ENCODE measurements at places on chromosomes 11 and 22.

DNA sequence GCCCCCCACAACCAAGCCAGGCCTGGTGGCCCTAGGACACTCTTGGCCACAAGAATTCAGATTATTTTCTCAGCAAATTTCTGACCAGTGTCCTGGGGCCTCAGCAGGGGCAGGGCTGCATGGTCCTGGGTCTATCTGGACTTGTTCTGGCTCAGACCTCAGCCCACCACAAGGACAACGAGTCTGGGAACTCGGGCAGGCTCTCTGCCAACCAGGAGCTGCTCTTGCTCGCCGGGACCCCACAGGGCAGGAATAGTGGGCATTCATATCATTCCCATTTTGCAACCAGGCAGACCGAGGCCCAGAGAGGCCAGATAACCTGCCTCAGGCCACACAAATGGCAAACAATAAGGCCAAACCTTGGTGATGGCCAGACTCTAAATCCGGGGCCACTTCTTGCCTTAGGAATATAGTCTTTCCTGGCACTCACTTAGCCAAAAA lies 75.4 kb upstream of the WNT7B start:
- no peak for DNase-seq

DNA sequence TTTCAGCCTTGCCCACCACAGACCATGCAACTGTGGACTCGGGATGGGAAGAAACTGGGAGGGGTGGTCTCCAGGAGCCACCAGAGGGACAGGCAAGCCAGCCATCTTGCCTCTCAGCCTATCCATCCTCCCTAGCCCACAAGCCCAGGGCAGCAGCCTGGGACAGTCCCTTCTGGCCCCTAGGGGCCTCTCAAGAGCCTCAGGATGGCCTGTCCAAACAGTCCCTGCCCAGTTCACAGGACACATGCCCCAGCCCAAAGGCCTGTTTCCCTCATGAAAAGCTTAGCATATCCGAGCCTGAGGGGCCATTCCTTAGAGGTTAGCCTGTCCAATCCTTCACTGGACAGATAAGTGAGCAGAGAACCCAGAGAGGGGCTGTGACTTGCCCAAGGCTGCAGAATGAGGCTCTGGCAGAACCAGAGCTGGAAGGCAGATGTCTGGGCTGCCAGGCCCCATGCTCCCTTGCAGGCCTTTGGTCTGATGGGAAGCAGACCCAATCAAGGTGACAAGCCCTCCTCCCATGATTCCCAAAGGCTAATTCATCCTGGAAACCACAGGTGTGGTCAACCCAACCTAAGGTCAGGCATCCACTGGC lies 28.2 kb downstream of the LRRC10B start:
- no peak for DNase-seq

DNA sequence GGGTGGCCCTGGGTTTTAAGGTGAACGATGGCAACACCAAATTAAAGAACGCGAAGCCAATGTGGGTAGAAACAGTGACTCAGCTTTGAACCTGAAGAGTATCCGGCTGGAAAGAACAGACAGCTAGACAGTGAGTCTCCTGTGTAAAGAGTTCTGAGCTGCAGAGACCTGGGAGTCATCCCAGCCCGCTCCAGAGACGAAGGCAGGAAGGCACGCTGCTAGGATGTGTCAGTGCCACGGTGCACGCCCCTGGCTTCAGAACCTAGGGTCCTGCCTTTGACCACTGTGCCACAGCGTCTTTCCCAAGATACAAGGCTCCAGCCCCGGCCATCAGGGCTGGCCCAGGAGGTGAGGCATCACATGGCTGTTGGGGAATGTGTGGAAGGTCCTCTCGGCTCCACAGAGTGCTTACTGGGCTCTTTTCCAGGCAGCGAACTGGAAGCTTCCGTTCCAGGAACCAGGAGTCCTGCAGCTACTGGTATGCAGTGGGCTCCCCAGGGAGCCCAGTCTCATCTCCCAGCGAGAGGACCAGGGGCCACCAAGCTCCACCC lies 29.9 kb downstream of the LRFN4 start:
- DNase-seq: no peak

GRCh38 chr11:107017104-107017432 lies 1.2 kb downstream of the GUCY1A2 start:
- no peak for DNase-seq

DNA sequence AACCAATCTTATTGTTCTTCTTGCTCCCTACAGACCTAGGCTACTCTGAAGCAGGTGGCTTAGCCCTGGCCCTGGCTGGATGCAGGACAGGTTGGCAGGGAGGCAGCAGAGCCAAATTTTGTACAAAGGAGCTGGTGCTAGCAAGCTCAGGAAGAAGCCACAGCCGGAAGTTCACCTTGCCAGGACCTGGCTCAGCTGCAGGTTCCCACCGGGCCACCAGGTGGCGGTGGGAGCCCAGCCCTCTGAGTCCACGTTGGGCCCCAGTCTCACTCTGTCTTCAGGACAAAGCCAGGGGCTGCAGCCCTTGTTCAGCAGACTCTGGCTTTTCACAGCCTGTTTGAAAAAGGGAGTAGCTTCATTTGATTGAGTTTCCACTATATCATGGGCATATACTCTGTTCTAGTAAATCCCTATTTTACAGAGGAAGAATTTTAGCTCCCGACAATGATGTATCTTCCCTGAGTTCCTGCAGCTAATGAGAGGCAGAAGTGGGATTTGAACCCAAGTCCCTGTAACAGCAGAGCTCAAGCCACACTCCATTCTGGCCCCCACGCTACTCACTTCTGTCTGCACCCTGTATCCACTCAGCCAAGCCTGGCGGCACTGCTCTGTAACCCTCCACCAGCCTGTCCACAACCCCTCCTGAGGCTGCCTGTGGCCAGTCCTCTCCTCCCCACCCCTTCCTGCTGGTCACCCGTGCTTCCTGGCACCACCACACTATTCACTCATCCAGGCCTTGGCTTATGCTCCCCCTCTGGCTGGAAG lies 3.3 kb downstream of the TKFC start:
- peak; percentile 88 for DNase-seq

DNA sequence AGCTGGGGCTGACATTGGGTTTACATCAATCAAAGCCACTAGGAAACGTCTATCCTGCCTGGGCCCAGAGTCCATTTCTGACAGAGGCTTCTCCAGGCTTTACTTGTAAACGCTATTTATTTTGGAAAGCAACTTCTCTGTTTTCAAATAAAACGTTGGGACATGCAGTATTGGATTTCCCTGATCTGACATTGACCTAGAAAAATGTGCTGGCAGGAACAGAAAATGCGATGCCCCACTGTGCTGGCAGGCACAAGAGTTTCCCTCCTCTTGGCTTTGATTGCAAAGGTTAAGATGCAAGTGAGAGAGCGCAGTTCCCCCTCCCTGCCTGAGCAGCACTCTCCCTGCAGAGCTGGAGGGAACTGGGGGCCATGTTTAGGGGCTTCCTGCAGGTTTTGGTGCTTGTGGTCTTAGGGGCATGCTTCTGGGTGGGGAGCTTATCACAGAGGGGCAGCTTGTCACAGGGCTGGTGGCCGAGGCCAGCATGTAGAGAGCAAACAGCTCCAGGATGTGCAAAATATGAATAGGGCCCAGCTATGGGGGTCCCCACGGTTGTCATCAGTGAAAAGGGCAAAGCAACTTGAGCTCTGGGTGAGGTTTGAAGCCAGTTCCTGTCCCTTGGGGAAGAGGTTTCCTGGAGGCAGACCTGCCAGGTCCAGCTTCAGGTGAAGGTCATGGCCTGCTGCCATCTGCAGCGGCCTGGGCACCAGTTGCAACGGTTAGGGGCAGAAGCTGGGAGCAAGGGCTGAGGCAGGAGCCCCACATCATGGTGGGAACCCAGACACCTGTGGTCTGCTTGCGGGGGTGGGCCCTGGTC lies 42.3 kb upstream of the DKK3 start:
- DNase-seq: no peak

DNA sequence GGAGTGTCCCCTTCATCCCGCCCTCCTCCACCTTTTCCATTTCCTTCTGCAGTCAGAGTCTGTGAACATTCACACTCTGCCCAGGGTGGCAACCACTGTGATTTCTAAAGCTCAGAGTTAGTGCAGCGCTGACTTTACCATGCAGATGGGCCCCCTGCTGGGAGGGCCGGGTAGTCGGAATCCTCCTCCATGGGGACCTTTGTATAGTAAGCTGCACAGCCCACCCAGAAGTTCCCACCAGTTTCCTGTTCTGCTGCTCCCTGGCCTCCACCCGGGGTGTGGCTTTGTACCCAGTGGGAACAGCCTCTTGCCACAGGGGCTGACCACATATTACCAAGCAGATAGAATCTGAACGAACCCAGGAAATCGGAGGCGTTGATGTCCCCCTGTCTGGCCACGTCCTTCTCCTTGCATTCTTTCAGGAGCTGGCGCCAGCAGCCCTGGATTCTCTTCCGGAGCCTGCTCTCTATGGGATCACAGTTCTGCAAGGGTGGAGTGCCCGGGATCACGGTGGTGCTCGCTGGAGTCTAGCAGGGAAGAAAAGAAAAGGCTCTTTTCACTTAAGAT lies 125.3 kb downstream of the MPPED1 start:
- DNase-seq: no peak

GRCh38 chr11:133339495-133340140 lies 192.7 kb downstream of the OPCML start:
- DNase-seq: no peak

DNA sequence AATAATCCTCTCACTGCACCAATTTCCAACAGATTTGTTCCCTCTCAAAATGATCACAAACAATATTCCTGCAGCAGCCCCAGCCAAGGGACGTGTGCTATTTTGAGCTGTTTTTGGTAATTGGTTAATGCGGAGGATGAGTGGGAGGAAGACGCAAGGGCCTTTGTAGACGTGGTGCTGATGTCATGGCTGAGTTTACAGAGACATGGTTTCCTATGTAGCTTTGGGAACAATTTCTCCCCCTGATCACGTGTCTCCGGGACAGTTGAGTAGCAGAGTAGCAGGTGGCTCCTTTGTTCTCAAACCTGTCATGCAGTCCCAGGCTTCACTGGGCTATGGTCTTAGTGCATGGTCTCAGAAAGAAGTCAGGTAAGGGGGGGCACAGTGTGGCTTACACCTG lies 183.2 kb upstream of the NECTIN1 start:
- DNase-seq: no peak

DNA sequence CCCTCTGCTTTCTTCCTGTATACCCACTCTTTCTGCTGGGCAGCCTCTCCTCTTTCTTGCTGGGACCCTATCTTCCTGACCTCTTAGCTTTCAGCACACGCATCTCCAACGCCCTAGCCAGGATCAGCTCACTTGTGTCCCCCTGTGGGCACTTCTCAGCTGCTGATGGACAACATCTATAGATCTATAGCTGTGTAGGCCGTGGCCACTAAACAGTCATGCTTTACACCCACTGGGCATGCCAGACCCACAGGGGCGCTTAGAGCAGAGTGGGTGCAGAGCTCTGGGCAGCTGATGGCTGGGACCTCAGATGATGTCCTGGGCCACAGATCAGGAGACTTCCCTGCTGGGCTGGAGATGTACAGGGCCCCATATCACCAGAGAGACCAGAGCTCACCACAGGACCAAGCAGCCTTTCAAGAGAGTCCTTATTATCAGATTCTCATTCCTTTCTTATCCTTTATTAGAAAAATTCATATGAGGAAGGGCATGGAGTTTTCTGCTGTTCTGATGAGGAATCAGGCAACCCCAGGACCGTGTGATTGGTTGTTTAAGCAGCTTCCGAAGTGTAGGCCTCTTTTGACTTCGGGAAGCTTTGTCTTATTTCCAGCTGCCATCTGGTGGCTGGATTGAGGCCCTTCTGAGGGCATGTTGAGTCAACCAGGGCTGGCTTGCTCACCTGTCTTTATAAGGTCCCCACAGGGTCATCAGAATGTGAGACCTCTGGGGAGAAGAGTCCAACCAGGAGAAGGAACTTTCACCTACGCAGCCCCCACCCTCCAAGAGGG lies 60.5 kb downstream of the OSBP2 start:
- DNase-seq: peak; percentile 18

DNA sequence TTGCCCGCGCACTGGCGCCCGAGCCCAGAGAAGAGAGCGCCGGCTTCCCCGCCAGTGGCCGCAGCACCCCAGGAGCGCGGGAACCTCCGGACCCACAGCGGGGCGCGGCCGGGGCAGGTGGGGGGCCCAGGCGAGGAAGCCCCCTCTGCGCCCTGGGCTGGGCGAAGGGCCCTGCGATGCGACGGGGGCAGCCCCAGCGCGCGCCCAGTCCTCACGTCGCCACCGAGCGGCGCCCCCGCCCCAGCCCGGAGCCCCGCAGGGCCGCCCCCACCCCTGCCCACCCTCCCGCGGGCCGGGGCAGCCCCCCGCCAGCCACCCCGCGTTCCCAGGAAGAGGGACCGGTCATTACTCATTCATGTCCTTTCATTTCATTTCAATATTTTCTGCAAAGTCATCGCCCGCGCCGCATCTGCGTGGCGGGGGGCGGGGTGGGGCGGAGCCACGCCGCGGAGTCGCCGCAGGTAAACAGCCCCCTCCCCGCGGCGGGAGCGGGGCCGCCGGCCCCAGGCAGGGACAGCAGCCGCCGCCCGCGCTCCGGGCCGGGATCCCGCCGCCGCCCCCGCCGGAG lies 673 bp upstream of the PANX2 start:
- no peak for DNase-seq

- no peak for DNase-seq
Measured at GRCh38 chr22:44363013-44363979, 50.5 kb upstream of the SHISAL1 start.

GRCh38 chr11:46117842-46118241 lies 3.4 kb downstream of the PHF21A start:
- no peak for DNase-seq

DNA sequence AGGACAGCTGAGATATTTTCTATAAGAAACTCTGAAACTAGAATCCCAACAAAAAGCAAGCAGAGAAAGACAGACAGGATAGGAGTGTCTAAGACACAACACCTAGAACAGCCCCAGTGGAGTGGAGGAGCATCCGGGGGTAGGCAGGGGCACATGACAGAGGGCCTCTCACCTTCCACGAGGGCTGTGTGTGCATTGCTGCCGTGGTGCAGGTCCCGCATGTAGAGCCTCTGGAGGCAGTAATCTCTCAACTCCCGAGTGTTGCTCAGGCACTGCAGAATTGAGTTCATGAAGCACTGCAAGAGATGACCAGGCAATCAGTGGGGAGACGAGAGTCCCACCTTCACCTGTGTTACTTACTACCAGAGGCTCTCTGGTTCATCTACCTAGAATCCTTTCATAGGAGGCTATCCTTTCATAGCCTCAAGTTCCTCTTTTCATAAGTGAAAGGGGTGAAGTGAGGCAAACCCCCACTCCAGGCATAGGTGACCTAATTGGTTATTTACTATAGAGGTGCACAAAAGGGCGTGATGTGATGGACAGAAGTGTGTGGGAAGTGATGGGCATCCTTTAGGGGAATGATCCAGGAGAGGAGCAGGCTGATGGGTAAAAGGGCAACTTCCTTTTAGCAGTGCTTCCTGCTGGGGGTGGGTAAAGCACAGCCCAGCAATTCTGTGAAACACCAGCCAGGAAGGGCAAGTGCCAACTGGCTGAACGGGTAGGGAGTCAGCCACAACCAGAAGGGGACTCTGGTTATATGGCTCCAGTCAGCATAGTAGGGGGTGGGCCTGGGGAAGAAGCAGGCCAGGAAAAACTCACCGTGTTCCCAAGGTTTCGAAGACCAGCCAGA lies 13.1 kb upstream of the MFRP start:
- peak; percentile 40 for DNase-seq

- DNase-seq: no peak
Measured at GRCh38 chr11:41613326-41613725, 153.9 kb upstream of the LRRC4C start.

- DNase-seq: no peak
Measured at GRCh38 chr22:47782328-47783075, 1020.1 kb downstream of the TBC1D22A start.
